Fibroblast of pulmonary artery (primary cell): ENCODE measurements at places on chromosomes 6 and 20.

DNA sequence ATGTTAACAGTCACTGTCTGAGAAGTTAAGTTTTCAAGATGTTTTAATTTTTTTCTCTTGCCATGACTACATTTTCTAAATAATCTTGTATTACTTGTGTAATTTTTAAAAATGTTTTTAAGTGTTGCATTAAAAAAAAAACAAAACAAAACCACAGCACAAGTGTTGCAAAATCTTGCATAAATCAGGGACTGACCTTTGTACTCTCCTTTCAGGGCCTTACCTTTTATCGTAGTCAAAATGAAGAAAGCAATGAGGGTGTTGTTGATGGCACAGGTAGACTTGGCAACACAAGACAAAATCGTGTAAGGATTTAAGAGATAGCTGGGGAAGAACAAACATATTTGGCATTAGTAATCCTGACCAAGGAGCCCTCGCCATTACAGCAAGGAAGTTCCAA is 42.5 kb downstream of the PIGU start:
- DNase-seq: no peak

DNA sequence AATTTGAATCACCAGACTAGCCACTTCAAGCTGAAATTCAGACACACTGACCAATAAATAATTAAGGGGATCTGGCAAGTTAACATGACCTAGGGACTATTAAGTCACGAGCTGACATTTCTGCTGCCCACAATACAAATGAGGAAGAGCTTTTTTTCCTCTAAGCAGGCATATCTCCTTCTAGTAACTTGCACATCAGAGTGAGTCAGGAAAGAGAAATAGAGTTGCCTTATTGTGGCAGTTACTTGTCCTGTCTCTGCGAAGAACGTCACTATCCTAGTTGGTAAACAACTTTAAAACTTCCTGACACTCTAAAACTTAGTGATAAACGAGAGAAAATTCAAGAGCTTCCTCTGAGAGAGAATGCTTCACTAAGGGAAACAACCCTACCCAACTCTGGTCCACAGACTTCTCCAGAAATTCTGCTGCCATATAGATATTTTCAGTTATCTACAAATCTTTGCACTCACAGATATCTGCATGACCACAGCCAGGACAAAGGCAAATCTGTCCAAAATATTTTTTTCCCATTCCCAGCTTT is 4.2 kb downstream of the PLA2G7 start:
- DNase-seq: no peak

DNA sequence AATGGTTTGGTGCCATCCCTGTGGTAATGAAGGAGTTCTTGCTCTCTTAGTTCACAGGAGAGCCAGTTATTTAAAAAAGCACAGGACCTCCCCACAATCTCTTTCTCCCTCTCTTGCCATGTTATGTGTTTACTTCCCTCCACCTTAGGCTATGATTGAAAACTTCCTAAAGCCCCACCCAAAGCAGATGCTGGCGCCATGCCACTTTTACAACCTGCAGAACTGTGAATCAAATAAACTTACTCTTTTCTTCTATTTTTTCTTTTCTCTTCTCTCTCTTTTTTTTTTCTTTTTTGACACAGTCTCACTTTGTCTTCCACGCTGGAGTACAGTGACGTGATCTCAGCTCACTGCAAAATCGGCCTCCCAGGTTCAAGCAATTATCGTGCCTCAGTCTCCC is 508.4 kb upstream of the EPHA7 start:
- DNase-seq: no peak

GRCh38 chr6:34029489-34030280 is 116.2 kb downstream of the GRM4 start:
- no peak for DNase-seq

DNA sequence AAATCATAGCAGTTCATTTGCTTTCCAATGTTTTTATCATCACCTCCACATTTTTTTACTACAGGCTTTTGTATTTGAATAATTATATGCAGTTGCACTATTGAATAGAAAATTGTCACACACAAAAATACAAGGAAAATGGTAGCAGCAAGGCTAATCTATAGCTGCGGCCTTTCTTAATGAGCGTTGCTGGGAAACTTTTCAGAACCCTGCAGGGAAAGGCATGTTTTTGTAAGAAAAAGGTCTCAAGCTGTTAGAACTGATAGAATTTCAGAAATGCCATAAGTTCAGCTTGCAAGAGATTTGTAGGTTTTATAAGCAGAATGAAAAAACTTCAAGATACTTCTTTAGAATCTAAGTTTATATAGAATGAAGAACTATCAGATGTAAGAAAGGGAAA is 535.8 kb downstream of the LMBRD1 start:
- DNase-seq: no peak

GRCh38 chr6:44704240-44705150 is 317.0 kb downstream of the CDC5L start:
- no peak for DNase-seq

DNA sequence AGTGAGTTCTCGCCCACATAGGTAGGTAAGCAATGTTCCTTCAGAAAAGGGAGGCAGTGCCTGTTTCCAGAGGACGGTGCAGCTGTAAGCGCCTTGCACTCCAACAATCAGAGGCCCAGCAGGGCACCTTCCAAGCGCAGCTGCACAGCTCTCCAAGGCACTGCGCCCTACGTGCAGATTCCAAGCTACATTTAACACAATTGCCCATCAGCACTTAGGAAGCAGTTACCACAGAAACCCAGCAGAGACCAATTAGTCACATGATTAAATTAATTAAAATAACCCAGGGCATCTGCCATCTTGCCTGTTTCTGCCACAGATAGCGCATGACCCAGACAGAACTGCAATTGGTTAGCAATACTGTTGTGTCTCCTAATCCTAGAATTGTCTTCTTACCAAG is 65.5 kb downstream of the SOBP start:
- no peak for DNase-seq

- no peak for DNase-seq
Observed at GRCh38 chr20:6339176-6339575, 216.3 kb upstream of the FERMT1 start.

- DNase-seq: peak; percentile 69
Observed at GRCh38 chr6:125099211-125100073, 54.1 kb upstream of the TPD52L1 start.

DNA sequence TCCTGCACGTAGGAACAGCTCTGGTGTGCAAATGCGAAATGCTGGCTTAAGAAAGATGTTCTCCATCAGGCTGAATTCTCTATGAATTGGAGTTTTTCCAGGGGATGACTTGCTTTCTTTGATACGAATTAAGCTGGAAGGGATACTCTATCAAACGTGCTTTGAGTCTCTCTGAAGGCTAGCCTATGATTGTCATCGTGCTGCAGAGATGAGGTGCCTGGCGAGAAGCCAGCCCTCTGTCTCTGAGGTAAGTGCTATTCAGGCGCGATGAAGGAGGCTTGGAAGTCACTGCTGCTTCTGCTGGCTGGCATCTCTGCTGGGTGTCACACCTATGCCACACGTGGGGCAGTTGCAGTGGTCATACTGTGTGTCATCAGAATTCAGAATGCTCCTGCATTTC is 223.7 kb downstream of the TAF4 start:
- DNase-seq: no peak

- DNase-seq: no peak
Observed at GRCh38 chr6:10583509-10583901, 62.4 kb downstream of the GCNT2 start.

- DNase-seq: no peak
Observed at GRCh38 chr6:8947900-8948299, 512.6 kb upstream of the SLC35B3 start.

- no peak for DNase-seq
Observed at GRCh38 chr6:13763740-13764381, 50.5 kb downstream of the MCUR1 start.

- peak; percentile 37 for DNase-seq
Observed at GRCh38 chr6:39927159-39927558, 7.1 kb downstream of the MOCS1 start.

DNA sequence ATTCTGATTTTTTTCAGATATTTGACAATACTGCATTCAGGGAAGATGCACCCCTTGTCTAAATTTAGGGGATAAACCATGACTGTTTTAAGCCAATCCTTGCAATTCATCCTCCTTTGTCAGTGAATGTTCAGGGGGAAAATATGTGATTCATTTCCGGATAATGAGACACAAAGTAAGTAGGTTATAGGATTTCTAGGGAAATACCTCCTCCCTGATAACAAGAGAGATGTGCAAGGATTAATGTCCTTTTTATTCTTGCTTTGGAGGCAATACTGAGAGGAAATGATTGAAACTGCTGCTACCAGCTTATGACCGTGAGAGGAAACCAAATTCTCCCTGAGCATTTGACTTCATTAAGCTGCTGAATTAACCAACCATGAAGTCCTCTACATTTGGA is 161.3 kb upstream of the EYA4 start:
- no peak for DNase-seq

GRCh38 chr20:64217539-64218221 is 37.9 kb upstream of the PCMTD2 start:
- no peak for DNase-seq

DNA sequence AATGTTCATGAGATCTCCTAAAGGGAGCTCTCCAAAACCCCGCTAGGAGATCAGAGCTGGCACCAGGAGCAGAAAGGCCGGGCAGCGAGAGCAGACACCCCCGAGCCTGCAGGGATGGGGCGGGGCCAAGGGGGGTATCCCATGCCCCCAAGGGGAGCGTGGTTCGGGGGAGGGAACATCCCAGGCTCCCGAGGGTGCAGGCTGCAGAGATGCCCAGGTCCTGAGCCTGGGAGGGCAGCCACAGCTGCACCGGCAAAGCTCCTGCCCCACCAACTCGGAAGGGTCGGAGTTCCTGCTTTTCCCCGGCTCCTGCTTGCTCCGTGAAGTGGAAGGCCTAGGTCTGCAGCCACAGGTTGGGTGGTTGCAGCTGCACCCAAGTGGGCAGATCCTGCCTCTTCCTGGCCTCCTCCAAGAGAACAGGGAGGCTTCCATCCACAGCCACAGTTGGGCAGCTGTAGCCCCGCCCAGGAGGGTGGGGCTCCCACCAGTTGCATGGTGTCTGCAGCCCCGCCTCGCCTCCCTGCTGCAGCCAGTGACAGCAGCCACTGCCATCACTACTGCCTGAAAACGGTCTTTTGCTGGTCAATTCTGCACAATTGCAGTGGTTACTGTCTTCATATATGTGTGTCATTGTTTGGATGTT is 13.4 kb upstream of the GMNN start:
- no peak for DNase-seq

DNA sequence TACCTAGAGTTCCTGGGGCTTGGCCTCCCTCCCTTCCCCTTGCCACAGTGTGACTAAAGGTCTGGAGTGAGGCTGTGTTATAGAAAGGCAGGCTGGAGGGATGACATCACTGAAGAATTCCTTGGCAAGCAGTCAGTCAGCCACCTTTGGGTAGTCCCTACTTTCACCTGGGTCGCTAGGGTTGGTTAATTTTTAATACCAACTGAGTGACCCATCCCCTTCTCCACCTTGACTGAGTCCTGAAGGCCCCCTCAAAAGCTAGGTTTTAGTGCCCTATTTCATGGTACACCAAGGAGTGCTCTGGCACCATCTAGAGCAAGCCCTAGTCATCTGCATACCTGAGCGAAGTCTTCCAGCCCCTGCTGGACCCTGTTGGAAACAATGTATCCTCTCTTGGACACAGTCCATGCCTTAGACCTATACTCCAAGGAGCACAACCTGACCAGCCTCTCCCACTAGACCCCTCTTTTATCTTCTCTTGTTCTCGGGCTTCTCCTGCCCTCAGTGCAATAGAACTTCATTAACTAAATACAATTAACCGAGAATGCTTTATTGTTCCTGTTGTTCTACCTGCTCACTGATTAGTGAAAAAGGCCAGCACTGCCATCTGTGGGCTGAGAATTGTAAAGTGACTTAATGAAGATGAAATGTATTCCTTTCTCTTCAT is 44.6 kb downstream of the RIN2 start:
- DNase-seq: no peak

DNA sequence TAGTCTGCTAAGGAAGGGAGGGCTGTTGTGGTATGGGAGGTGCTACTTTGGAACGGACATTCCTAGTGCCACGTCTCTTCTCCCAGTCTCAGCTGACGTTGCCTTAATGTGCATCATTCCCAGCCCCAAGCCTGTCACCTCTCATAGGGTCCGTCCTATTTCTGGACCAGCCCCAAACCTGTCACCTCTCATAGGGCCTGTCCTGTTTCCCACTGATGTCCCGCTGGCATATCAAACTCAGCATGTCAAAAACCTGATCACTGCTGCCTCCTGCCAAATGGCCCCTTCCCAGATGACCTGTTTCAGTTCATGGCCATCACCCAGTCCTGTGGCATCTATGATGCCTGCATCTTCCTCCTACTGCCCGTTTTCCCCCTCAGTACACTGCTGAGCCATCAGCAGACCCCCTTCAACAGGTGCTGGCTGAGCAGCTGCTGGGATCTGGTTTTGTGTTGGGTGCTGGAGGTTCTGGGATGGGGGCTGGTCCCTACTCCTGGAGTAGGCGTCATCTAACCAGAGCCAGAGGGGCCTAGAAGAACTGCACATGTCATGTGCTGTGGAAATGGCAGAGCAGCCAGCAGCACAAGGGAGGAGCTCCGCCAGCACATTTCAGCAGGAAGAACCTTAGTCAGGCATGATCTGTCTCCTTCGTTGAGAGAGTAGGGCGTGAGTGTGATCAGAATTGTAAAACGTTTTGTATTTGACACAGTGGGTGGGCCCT is 3.3 kb downstream of the ENTPD6 start:
- DNase-seq: no peak

GRCh38 chr6:32603888-32604287 is 14.2 kb upstream of the HLA-DRB1 start:
- DNase-seq: no peak

DNA sequence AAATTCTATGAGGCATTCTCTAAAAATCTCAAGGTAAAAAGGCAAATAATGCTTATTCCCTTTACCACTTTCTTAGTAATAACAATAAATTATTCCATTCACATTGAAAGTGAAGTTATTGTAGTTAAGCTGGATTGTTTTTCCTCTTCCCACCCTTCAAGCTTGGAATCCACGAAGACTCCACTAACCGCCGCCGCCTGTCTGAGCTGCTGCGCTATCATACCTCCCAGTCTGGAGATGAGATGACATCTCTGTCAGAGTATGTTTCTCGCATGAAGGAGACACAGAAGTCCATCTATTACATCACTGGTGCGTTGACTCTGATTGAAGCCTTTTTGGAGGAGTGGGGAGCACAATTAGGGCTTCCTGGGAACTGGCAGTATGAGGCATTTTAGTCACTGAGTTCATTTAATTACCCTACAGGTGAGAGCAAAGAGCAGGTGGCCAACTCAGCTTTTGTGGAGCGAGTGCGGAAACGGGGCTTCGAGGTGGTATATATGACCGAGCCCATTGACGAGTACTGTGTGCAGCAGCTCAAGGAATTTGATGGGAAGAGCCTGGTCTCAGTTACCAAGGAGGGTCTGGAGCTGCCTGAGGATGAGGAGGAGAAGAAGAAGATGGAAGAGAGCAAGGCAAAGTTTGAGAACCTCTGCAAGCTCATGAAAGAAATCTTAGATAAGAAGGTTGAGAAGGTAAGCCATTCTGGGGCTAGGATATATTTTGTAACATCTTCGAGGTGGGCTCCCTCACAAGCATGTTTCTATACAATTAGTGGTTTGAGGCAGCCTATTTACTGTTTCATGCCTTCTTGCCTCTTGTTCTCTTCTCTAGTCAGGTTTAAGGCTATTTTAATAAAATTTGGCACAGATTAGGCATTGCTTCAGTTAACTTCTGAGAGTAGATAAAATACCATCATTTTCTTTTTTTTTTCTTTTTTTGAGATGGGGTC is 4.9 kb downstream of the HSP90AB1 start:
- no peak for DNase-seq

- no peak for DNase-seq
Observed at GRCh38 chr6:8659404-8660189, 224.3 kb upstream of the SLC35B3 start.

- no peak for DNase-seq
Observed at GRCh38 chr20:56348746-56349145, 10.0 kb upstream of the FAM210B start.
